Thoracic aorta (tissue), 2 donors: ENCODE measurements at places on chromosomes 2 and 18.

GRCh38 chr2:28394331-28394877 lies 1.7 kb downstream of the FOSL2 start:
- no peak for DNase-seq

- DNase-seq = no peak
Observed at GRCh38 chr2:232772531-232772930, 3.8 kb downstream of the KCNJ13 start.

DNA sequence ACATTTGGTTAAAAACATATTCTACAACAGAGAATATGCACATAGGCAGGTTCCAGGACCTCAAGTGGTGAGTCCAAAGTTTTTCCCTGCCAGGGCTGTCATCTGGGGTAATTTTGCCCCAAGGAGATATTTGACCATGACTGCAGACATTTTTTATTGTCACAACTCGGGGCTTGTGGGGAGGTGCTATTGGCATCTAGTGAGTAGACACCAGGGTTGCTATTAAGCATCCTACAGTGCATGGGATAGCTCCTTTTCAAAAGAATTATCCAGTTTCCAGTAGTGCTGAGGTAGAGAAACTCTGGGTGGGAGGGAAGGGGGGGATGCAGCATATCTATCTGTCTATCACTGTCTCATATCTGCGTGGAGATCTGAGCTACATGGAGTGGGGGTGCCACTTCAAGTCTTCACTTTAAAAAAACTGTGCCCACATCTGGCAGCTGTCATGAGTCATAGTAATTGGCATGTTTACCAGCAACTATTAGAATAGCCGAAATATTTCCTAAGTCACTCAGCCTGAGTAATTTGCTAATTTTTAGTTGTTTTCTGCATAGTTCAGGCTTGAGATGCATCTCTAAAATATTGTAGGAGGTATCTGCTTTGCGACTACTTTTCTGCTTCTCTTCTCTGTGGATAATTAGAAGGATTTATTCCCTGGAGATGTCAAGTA lies 254.0 kb upstream of the RBMS1 start:
- DNase-seq = no peak

DNA sequence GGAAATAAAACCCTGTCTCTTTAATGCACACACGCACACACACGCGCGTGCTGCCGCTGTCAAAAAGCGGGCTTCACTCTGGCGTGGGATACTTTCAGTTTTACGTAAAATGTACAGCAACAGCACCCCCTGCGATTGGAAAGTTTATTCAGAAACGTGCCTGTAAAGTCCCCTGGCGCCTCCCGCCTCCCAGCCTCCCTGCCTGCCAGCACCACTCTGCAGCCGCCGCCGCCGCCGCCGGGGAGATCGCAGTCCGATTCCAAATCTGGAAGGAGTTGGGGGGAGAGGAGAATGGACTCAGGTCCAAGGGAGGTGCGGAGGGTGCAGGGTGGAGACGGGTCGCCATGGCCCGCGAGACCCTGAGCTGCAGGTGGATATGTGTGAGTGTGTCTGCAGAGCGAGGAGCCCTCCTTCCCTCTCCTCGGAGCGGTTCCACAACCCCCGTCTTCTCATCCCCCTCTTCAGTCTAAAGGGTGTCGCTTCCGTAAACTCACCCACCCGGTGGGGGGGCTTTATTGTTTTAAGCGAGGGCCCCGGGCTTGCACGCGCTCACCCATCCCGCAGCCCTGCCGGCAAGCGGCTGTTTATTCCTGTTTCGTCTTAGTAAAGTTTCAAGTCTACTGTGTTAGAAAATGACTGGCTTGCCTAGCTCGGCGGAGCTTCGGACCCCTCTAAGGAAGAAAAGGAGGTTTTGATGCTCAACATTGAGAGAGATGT lies 1.8 kb upstream of the BCL11A start:
- no peak for DNase-seq

GRCh38 chr2:113861740-113862139 lies 28.1 kb upstream of the ACTR3 start:
- DNase-seq = no peak

GRCh38 chr2:241378816-241379215 lies 22.7 kb downstream of the FARP2 start:
- DNase-seq = no peak

GRCh38 chr2:149573760-149574159 lies 13.8 kb downstream of the MMADHC start:
- no peak for DNase-seq

DNA sequence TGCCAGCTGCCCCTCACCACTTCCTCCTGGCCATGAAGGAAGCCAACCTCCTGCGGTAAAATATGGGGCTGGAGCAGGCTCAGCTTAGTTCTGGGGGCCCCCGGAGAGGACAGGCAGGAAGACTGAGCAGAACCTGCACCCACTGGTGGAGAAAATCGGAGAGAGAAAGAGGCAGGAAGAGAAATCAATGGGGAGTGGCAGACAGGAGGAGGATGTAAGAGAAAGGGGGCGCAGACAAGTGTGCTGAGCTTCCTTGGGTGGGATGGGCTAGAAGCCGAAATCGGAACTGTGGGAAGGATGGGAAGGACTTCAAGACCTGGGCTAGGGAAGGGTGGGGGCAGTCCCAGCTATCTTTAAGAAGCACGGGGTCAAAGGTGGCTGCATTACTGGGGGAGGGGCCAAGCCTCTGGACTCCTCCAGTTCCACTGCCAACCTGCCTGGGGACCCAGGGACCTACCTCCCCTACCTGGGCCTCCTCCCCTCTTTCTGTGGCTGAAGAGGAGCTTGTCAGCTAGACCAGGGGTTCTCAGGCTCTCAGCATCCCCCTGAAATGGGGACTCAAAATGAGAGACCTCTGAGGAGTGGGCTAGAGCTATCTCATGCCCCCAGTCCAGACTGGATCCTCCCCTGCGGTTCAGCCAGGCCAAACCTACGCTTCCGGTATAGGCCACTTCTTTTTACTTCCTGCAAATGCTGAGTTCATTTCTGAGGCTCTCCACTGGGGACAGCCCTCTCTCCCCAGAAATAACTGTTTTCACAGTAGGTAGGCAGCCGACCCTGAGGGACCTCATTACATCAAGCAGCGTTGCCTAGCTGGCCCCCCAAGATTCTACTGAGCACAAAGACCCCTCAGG lies 33.6 kb upstream of the B3GNT7 start:
- no peak for DNase-seq

DNA sequence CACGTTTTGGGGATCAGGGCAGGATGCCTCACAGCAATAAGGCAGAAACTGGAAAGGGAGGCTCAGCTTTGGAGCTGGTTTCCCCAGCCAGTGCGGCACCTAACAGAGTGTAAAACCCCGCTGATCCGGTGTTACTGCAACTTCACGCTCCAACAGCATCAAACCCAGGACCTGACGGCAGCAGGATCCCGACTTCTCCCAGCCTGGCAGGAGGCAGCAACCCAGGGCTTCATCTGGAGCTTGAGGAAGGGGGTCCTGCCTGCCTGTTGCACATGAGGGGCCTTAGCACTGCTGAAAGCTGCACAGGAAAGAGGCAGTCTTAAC lies 209.8 kb downstream of the MGAT5 start:
- no peak for DNase-seq

- DNase-seq = no peak
Observed at GRCh38 chr2:224671731-224672130, 44.4 kb downstream of the CCDC195 start.

DNA sequence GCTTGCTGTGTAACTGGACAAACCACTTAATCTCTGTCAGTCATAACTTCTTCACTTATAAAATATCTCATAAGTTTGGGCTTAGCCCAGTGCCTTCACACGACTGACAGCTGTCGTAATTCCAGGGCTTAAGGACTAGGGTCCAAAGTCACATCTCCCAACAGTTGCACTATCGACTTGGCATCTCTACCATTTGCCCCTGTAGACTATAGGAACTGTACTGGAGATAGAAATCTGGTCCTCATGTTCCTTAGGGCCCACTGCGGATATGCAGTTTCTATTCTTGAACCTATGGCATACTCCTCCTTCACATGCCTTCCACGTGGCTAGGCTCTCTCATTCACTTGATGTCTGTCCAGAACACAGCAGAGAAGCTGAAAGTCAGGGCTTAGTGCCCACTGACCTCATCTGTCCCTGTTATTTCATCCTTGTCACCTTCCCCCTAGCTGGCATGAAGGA lies 2.7 kb downstream of the ABHD1 start:
- DNase-seq = no peak

- no peak for DNase-seq
Observed at GRCh38 chr2:112829101-112829960, 7.2 kb downstream of the IL1B start.

DNA sequence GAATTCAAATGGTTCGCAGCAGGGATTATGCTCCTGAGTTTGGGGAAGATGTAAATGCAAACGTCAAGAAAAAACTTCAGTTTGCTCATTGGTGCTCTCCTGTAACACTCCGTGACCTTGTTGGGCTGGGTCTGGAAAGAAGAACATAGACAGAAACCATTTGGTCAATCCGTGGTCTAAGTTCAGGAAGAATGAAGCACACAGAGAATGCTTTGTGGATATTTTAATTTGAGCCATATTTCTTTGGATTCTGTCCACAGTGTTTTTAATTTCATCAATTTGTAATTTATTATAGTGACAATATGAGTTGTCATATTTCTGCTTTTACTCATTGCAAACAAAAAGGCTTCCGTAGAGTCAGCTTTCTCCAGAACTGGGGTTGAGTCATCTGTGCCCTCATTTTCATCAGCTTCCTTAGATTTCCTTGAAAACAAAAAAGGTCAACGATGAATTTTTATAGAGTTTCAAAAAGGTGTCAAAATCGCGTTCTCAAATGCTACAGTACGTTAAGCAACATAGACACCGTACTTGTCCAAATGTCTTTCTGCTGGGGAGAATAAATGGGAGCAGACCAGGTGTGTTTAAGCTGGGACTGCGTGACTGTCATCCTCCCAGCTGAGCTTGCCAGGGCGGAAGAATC lies 606.4 kb downstream of the RNF144A start:
- no peak for DNase-seq

DNA sequence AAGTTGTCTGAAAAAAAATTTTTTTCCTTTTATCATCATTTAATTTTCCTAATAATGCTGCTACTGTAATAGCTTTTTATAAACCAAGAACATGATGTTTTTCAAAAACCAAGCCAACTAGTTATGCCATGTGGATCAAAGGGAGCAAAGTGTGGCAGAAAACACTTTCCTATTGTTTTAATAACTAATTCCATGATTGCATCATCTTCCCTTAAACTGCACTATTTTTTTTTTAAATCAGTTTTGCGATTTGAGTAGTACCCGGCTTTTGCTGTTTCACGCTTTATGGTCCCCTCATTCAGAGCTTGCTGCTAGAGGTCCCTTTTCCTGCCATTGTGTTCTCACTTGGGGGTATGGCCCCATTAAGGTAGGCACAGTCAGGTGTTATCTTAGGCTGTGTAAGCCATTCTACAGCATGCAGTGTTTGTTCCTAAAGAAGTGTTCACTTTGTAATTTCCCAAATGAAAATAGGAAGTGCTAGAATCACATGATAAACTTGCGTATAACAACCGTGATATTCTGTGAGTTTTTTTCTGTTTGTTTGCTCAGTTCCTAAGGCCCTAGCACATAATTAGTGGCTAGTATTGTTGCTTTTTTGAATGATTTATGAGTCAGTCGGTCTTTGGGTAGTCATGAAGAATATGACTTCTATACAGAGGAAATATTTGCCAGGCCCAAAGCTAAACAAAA lies 225.8 kb downstream of the PTGR3 start:
- no peak for DNase-seq

- no peak for DNase-seq
Observed at GRCh38 chr2:119721462-119721861, 38.3 kb upstream of the PTPN4 start.

- no peak for DNase-seq
Observed at GRCh38 chr2:170401187-170401586, 223.2 kb downstream of the MYO3B start.

GRCh38 chr2:174902506-174903263 lies 102.5 kb downstream of the CHN1 start:
- no peak for DNase-seq

- DNase-seq = no peak
Observed at GRCh38 chr2:173568054-173568453, 213.4 kb downstream of the CDCA7 start.

- no peak for DNase-seq
Observed at GRCh38 chr2:172555272-172555521, 693 bp upstream of the PDK1 start.

GRCh38 chr2:47437287-47437686 lies 34.3 kb downstream of the MSH2 start:
- no peak for DNase-seq

DNA sequence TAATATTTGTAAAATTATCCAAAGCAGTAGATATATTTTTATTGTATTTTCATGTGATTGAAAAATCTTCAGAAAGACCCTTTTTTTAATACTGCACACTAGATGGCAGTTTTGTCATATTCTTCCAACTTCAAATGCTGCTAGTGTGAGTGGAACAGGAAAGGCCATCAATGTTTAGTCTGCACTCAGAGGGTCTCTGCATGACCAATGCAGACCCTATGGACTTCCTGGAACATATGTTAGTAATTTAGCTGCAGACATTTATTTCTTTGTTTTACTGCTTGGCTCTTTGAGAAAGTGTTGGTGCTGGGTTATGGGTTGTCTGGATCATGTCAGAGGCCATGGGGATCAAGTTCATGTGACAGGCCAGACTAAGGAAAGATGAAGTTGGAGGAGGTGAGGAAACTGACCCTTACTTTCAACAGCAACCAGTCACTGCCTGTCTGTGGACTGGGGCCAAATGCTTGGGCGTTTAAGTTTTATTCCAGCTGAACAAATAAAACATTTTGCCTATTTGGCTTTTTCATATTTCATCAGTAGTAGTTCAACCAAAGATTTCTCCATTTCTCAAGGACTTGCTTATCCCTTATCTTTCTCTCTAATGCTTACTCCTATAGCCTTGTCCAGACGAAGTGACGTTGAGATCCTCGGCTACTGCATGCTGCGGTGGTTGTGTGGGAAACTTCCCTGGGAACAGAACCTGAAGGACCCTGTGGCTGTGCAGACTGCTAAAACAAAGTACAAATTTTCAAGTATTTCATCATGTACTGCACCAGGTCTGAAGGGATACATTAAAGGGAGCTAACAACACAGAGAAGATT lies 84.8 kb downstream of the VRK2 start:
- no peak for DNase-seq

GRCh38 chr18:62938487-62938886 lies 223.1 kb downstream of the PHLPP1 start:
- DNase-seq = no peak

DNA sequence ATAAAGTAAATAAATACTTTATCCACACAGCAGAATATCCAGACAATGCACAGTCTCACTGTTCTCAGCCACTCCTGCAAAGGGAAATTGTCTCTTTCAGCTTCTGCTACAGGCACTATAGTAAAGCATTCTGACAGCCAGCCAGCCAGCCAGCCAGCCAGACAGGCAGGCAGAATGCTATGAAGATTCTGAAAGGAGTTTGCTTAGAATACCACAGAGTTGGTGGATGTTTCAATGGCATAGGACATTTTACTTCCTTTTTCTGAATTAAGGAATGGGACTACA lies 116.1 kb upstream of the CYP26B1 start:
- no peak for DNase-seq
